ENCODE measurements at places on chromosomes 6 and 20.

DNA sequence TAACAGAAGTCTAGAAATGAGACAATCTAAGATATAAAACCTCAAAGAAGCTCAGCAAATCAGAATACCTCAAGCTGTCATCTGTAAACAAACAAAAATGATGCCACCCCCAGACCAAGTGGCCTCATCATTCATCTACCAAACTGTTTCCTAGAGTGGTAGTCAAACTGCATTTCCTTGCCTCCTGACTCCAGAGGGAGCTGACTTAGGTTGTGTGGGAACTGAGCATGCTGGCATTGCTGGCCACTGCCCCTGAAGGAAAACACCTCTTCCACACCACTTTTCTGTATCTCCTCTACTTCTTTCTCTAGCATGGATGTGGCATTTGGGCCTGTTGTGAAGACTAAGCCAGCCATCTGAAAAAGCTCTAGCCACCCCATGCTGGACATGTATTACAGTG is 56.3 kb downstream of the ZHX3 start:
- no peak for DNase-seq

- DNase-seq: peak; percentile 42
Observed at GRCh38 chr6:29792123-29793035, 35.2 kb upstream of the HLA-G start.

DNA sequence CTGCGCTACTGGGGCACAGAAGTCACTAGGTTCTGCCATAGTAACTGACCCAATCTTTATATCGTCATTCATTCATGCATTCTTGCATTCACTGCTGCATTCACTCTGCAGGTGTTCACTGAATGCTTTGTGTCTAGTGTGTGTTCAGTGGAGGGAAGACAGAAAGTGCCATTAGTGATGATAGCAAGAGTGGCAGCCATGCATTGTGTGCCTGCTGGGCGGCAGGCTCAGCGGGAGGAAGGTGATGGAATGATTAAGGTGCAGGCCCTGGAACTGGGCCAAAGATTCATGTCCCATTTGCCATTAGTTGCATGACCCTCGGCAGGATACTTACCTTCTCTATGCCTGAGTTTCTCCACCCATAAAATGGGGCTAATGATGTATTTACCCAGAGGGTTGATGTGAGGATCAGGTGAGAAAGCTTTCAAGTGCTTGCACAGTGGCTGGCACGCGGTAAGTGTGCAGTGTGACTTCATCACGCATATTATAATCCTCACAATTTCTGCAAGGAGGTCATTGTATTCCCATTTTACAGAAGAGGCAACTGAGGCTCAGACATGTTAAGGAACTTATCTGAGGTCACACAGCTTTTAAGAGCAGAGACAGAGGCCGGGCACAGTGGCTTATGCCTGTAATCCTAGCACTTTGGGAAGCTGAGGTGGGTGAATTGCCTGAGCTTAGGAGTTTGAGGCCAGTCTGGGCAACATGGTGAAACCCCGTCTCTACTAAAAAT is 40.1 kb downstream of the ITPR3 start:
- DNase-seq: no peak

- DNase-seq: no peak
Observed at GRCh38 chr20:48613926-48614325, 213.9 kb downstream of the PREX1 start.

- DNase-seq: peak; percentile 43
Observed at GRCh38 chr6:129500958-129501739, 208.8 kb downstream of the ARHGAP18 start.

DNA sequence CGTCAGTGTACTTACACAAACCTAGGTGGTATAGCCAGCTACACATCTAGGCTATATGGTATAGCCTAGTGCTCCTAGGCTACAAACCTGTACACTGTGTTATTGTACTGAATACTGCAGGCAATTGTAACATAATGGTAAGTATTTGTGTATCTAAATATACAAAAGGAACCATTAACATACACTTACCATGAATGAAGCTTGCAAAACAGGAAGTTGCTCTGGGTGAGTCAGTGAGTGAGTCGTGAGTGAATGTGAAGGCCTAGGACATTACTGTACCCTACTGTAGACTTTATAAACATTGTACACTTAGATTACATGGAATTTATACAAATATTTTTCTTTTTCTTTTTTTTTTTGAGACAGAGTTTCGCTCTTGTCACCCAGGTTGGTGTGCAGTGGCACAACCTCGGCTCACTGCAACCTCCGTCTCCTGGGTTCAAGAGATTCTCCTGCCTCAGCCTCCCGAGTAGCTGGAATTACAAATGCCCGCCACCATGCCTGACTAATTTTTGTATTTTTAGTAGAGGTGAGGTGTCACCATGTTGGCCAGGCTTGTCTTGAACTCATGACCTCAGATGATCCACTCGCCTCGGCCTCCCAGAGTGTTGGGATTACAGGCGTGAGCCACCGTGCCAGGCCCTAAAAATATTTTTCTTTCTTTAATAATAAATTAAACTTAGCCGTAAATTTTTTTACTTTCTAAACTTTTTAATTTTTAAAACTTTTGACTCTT is 15.4 kb upstream of the KIAA1755 start:
- DNase-seq: peak; percentile 30

DNA sequence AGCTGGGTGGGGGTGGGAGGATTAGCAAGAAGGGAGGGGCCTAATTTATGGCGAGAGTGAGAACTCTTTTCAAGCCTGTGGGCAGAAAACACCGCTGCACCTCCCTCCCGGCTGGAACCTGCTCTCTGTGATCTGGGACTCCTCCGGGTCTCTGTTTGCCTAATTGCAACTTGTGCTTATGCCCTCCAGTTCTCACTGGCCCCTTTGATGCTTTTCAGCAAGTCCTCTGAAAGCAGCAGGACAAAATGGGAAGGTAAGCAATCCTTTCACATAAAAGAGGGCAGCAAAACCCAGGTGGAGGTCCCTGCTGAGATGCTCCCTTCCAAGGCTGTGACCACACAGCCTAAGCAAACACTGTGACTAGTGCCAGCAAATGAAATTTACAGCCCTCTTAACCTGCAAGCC is 523.0 kb upstream of the FLRT3 start:
- peak; percentile 16 for DNase-seq

DNA sequence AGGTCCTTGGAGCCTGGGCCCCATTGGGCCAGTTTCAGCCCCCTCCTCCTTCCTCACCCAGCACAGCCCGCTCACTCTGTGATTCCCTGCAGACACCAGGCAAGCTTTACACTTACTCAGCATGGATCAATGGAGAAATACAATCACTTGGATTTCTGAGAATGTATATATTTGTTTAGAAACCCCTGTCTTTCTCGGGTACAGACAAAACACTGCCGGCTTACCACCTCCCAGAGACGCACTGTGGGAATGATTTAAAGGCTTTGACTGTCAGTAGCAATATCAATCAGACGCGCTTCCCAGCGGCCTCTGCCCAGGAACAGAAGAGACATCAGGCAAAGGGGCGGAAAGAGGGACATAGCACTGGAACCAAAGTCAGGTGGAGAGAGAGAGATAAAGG is 186.5 kb downstream of the MAFB start:
- no peak for DNase-seq

GRCh38 chr6:126529637-126530362 is 189.9 kb downstream of the CENPW start:
- no peak for DNase-seq

DNA sequence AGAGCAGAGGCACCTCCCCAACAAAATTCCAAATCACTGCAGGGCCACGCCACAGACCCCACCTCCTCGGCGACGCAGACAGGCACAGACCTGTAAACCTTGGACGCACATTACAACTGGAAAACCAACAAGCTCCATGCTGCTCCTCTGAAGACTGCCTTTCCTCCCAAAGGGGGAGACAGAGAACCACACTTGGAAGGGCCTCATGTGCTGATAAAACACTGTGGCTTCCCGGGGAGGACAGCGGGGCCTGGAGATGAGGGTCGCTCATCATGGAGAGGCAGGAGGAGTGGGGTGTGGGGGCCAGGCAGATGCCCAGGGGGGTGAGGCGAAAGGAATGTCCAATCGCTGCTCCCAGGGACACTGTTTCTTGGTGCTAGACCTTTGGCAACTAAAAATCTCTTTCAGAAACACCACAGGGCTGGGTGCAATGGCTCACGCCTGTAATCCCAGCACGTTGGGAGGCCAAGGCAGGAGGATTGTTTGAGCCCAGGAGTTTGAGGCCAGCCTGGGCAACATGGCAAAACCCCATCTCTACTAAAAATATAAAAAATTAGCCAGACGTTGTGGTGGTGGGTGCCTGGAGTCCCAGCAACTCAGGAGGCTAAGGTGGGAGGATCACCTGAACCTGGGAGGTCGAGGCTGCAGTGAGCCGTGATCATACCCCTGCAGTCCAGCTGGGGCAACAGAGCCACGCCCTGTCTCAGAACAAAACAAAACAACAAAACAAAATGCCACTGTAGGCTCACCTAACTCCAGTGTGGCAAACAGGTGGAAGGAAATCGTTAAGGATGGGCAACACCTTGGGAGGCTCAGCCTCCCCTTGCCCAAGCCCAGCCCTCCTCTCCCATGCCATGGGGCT is 53.8 kb downstream of the ABHD12 start:
- DNase-seq: peak; percentile 73

DNA sequence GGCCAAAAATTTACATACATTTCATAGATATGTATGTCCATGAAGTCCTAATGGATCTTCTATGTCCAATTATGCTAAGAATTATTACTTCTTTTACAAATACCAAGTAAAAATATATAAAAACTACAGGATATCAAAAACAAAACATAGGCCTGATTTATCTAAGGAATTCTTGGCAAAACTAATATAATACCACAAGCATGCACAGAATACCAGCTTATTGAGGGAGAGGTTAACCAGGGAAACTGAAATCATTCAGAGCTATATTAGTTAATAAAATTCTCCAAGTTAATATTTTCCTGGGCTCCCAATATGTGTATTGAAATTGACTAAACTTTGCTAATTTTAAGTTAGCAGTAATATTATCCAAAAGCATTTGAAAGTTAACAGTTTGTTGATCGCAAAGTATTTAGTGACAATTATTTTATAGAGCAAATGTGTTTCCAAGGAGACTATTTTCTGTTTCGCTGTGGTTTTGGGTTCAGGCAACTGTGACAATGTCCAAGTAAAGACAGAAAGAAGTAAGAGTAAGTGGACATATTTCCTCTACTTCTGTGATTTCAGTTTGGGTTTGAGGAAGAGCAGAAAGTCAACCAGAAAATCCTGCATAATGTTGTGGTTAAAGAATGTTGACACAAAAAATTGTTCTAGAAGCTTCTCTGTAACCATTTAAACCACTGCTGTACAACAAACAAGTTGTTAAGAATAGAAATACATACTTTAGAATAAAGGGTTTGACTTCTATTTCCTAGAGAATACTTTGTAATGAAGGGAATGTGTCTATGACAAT is 167.4 kb downstream of the COL21A1 start:
- no peak for DNase-seq

DNA sequence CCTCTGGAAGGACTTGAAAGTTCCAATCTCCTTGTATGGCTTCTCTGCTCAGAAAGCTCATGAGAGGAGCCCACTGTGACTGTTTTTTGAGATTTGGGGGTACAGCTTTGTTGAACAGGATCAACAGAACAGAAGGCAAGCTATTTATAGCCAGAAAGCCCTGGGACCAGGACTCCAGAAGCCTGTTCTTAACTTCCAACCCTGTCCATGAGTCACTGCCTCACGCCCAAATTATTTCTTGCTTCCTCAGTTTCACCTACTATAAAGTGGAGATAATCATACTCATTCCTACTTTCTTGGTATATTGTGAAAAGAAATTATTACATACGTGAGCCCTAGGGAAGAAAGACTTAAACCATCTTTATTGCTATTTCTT is 100.9 kb upstream of the MARCKS start:
- DNase-seq: no peak

- DNase-seq: no peak
Observed at GRCh38 chr6:139448998-139449610, 74.7 kb upstream of the CITED2 start.

- no peak for DNase-seq
Observed at GRCh38 chr6:113258771-113259170, 598.4 kb upstream of the MARCKS start.

- no peak for DNase-seq
Observed at GRCh38 chr20:61749406-61750075, 316.1 kb downstream of the TAF4 start.

- DNase-seq: peak; percentile 10
Observed at GRCh38 chr6:39484276-39484675, 161.8 kb upstream of the KCNK16 start.

DNA sequence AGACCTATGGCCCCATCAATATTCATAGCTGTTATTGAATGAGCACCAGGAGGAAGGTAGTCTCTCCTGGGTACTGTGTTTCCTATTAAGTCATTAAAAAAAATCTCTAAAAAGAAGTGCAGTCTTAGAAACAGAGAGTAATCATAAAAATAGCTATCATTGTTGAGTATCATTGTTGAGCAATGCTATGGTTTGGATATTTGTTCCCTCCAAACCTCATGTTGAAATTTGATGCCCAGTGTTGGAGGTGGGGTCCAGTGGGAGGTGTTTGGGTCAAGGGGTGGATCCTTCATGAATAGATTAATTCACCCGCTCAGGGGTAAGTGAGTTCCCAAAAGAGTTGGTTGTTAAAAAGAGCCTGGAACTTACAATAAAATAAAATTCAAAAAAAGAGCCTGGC is 88.1 kb upstream of the IYD start:
- no peak for DNase-seq

DNA sequence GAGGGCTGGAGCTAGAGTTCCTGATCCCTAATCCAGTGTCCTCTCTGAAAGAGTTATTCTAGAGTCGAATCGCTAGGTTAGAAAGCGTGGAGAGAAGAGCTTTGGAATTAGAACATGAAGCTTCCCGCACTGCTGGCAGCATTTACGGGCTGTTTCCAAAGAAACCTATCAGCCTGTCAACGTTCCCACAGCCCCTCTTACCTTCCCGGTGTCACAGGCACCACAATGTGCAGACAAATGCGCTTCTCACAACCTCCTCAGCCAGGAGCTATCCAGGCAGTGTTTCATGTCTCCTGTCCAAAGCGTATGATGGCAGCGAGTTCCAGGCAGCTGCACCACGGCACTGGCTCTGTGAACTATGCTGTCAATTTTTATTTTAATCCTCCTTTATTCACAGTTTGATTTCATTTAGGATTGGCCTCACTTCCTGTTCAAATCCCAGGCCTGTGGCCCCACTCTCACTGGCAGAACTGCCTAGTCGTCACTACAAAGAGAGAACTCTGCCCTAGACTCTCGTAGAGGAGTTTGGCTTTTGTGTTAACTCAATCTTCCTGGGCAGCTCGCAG is 322.8 kb upstream of the SOX4 start:
- no peak for DNase-seq

- peak; percentile 89 for DNase-seq
Observed at GRCh38 chr20:63215101-63216040, 560 bp downstream of the YTHDF1 start.

DNA sequence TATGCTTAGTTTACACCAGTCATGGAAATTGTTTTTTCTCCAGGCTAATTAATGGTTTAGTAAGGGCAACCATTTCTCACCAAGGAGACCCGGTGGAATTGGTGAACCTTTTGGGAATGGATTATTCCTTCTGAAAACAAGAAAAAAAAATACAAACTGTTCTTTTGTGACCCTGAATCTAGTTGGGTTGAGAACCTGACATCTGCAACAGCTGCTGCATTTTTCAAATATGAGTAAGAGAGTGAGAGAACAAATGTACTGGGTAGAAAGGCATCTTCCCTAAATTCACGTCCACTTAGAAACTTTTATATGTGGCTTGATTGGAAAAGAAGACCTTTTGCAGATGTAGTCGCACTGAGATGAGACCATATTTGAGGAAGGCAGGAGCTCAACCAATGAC is 553.4 kb upstream of the EPHA7 start:
- DNase-seq: no peak

Data from Caco-2 (cell line).